ENCODE measurements at places on chromosomes 3 and 15. TPM values are rescaled to one million over a fixed set of nuclear protein-coding genes. Genes with fewer than 3 reads are reported as not detected.

KNG1 gene
- not detected for total RNA-seq

CX3CR1 gene
- total RNA-seq = 0.04 TPM

CHL1 gene
- total RNA-seq = not detected

TGM5 gene
- total RNA-seq = not detected

SH3GL3 gene
- 0.57 TPM for total RNA-seq

FOXL2NB gene
- total RNA-seq = 0.56 TPM

WDR48 gene
- 25.5 TPM for total RNA-seq

SH2D7 gene
- not detected for total RNA-seq

PAK6 gene
- 0.30 TPM for total RNA-seq

UACA gene
- 42.1 TPM for total RNA-seq

OIP5 gene
- 11.8 TPM for total RNA-seq

OTOL1 gene
- total RNA-seq = not detected

KLHL40 gene
- total RNA-seq = not detected

CCR9 gene
- total RNA-seq = not detected

RPL15 gene
- 2,904 TPM for total RNA-seq

MANF gene
- 108 TPM for total RNA-seq

IFT57 gene
- 47.3 TPM for total RNA-seq

BFSP2 gene
- total RNA-seq = not detected

SMCO1 gene
- not detected for total RNA-seq
